Endothelial cell of umbilical vein (primary cell): ENCODE measurements at places on chromosomes 4 and X.

GRCh38 chrX:9717376-9717775 lies 48.3 kb downstream of the GPR143 start:
- DNase-seq: no peak

DNA sequence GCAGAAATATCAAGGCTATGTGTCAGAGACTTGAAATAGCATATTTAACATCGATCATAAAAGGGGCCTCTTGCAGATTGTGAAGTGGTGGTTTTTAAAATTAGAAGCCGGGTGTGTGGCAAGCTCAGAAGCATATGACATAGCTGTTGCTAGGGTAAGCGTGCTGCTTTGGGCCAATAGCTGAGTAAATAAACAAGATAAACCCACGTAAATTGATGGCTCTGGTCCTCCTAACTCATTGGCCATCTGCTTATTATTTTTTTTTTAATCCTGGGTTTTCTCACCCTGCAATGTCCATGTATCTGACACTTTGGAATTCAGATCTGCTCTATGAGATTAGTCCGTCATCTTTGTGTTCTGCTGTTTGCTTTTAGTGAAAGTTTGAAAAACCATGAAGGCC lies 32.6 kb upstream of the STOX2 start:
- DNase-seq: no peak

- no peak for DNase-seq
These were observed 42.7 kb upstream of the ZCCHC12 start for GRCh38 chrX:118780911-118781310.

DNA sequence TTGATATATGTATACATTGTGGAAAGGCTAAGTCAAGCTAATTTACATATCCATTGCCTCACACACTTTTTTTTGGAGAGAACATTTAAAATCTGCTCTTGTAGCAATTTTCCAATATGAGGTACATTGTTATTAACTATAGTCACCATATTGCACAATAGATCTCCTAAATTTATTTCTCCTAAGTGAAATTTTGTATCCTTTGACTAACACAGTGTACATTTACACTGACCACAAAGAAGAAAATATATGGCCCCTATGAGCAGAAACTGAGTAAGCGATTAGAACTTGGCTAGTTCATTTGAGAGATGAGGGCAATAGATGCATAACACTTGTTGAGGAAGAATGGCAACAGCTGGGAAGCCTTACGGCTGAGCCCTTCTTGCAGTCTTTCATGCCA lies 20.3 kb upstream of the GUCY1B1 start:
- no peak for DNase-seq

- no peak for DNase-seq
These were observed 12.8 kb downstream of the APLN start for GRCh38 chrX:129641941-129642340.

- DNase-seq: peak; percentile 53
These were observed 4.8 kb downstream of the LRRC66 start for GRCh38 chr4:52015366-52015765.

- no peak for DNase-seq
These were observed 199.0 kb upstream of the LNX1 start for GRCh38 chr4:53790286-53790685.

GRCh38 chr4:25993395-25994185 lies 79.6 kb downstream of the SMIM20 start:
- DNase-seq: no peak

- DNase-seq: no peak
These were observed 129.0 kb downstream of the BTC start for GRCh38 chr4:74665346-74665745.

- DNase-seq: no peak
These were observed 12.1 kb downstream of the PABPC4L start for GRCh38 chr4:134189480-134189879.

DNA sequence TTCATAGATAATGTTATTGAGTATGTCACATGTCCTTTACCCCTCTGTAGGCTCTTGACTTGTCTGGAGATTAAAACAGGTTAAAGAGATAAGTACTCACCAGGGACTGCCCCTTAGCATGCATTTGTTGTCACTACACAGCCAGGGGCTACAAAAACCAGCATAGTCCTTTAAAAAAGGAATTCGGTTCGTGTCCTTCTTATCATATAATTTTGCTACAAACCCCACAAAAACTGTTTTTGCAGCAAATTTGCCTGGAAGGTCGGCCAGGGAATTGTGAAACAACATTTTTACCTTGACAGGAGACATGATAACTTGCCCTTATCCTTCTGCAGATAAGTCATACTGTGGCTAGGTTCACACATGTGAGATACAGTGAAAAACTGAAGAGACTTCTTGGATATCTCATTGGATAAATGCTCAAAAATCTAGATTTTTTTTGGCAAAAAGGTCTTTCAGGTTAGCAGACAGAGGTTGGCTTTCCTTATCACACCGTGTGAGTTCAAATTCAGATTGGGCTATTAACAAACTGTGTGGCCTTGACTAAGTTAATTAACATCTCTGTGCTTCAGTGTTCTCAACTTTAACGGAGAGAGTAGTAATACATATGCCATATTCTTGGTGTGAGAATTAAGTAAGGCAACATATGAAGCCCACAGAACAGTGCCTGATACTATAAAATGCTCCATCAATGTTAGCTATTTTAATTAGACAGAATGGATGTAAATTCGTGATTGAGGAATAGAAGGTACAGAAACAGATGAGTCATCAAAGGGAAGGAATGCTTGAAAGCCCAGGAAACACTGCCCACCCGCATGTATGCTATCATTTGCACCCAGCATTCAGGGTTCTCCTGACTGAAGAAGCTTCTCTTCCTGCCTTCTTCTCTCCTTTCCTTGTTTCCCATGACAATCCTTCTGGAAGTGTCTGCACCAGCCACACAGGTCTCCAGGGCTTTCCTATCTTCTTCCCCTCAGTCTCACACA lies 30.0 kb downstream of the FAM9C start:
- DNase-seq: no peak

GRCh38 chrX:2385224-2385623 lies 115.6 kb downstream of the DHRSX start:
- DNase-seq: no peak

- no peak for DNase-seq
These were observed 194.2 kb downstream of the RAPGEF2 start for GRCh38 chr4:159297091-159297490.

DNA sequence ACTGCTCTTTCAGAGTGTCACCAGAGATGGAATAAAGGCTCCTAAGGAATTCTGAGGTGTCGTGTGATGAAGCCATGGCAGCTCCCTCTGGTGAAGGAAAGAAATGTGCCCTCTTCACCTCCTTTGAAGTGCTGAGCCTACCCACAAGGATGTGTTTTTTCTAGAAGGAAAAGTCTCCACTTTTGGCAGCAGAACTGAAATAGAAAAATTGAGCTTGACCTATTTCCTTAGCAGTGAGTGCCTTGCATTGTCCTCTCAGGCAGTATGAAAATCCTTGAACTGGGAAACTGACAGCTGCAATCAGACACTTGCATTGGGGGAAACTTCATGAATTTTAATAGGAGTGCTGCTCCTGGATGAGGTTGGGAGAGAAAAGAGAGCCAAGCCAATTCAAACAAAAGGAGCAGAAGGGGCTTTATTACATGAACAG lies 95.2 kb downstream of the DCLK2 start:
- DNase-seq: peak; percentile 76

DNA sequence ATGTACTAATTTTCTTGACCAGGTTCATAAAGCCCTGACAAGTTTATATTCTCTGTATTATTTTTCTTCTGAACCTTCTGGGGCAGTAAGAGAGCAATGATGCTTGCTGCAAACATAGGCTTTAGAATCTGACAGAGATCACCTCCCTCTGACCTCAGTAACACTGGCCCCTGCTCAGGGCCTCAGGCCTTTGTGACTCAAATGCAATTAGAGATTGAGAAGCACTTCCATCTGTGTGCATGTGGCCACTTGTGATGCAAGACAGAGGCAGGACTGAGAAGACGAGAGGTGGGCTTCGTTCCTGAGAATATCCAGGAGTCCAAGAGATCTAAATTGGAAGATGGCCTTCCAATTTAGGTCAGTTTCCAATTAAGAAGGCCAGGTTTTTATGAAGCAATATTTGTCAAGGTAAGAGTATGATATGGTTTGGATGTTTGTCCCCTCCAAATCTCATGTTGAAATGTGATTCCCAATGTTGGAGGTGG lies 82.8 kb upstream of the VEGFC start:
- no peak for DNase-seq

DNA sequence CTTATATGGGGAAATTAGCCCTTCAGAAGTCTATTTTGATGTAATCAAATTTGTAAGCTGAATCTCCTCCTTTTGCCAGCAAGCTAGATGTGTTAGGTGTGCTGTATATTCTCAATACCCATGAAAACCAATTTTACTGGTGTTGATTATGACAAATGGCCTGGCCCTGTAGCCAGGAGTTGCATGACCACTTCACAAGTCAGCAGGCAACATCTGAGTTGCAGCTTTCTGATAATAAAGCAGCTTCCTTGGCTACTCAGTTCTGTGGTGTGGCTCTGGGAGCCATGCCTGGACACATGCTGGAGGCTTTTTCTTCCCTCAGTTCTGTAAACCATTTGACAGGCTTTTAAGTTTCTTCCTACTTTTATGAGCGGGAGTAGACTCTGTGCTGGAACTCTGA lies 154.1 kb upstream of the CXCL13 start:
- no peak for DNase-seq

DNA sequence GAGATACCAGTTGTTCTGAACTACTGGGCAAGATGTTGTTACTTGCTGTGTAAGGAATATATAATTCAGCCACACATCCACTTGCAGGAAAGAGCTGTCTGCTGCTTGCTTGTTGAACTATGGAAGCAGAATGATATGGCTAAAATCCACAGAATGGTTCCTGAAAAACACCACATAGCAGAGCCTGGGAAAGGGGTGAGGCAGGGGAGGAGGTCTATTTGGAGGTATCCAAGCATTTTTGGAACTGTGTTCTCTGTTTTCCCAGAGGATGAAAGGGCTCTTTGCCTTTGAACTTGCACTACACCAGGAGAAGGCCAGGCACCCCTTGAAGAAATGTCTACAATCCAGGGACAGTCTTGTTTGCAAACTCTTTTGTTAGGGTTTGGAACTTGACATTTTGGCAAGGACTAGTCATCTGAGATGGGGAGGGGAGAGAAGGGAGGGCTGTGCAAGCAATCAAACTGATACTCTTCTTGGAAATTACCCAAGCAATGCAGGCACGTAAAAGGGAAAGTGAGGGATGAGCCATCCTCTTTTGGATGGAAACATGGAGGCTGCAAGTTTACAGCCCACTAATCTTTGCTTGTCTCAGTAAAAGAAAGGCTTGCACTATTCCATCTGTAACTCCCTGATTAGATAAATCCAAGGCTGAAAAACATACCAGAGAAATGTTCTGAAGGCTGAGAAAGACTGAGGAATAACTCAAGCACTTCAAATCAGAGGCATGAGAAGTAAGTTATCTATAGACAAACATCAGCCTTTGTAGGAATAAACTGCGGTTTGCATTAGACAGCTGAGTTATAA lies 141.0 kb downstream of the TSPAN5 start:
- no peak for DNase-seq

- peak; percentile 45 for DNase-seq
These were observed 969.1 kb upstream of the PCDH10 start for GRCh38 chr4:132180020-132180427.

- no peak for DNase-seq
These were observed 218.5 kb upstream of the FGF13 start for GRCh38 chrX:138929926-138930582.

DNA sequence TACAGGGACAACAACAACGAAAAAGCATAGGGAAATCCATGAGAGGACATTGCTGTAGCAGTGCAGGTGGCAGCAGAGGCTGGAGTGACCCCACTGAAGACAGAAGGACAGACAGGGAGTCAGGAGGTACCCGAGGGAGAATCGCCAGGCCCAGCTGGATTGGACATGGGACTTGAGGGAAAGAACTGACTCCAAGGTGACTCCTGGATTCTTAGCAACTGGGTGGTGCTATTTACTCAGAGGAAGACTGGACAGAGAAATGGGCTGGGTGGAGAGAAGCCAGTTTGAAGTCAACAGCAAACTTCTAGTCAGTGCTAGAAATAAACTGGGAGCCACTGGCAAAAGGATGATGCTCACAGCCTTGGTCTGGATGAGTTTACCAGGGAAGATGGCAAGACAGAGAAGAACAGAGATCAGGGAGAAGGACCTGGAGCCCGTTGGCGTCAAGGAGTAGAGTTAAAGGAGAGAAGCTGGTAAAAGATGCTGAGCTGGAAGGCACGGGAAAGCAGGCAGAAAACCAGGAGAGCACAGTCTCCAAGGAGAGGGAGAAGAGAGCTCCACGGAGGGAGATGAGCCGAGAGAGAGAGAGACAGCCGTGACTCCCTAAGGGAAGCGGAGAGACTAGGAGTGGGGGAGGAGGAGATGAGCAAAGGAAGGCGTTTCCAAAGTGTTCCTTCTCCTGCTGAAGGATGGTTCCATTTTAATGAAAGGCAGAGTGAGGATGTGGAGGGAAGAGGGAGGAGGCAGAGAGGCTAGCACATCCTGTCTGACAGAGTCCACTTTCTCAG lies 119.4 kb downstream of the AFAP1 start:
- no peak for DNase-seq

DNA sequence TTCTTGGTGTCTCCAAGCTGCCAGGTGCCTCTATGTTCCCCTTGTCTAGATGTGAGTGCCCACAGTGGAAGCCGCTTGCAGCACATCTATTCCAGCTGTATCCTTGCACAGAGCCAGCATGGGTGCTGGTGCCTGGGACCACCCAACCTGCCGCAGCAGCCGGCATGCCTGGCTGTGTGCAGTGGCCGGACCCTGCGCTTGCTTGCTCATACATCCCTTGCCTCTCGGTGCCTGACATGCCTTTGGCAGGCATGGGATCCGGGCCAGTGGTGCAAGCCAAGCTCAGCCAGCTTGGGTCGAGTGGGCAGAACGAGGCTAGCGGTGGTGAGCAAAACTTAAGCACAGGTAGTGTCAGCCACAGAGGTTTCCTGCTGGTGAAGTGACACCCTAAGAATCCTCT lies 355.1 kb downstream of the TLL1 start:
- no peak for DNase-seq

- DNase-seq: no peak
These were observed 23.8 kb downstream of the HTRA3 start for GRCh38 chr4:8293131-8293975.

DNA sequence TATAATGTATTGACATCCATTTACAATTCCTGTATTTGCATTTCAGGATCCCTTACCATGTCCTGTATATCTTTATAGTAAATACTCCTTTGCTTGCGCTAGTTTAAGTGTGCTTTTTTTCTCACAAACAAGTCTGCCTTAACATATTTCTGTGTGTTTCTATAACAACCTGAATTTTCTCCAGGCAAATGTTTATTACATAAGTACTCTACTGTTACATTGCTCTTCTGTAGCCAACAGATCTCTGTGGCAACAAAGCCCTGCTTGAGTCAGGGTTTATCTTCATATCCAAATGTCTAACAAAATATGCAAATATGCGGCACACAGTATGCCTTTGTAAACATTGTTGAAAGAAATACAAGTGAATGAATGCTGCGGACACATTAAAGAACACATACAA lies 625.5 kb downstream of the TLL1 start:
- no peak for DNase-seq

GRCh38 chrX:124001581-124001980 lies 40.1 kb downstream of the STAG2 start:
- no peak for DNase-seq

DNA sequence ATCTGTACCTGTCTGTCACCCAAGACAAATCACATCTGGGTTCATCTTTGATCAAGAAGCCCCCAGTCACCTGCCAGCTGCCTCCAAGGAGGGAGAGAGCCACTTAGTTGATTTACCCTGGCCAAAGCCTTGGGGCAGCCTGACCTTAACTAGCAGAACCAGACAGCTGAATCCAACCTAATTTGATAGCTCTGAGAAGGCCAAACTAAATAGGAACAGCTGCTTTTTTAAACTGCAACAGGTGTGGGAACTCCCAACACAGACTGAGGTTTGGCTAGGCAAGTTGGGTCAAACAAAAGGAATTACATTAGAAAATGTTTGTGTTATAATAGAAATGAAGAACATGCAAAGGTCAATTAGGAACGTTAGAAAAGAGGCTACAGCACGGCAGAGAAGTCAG lies 375.7 kb downstream of the NLGN4X start:
- DNase-seq: no peak
